ENCODE measurements at places on chromosomes 4 and X.
A peak's percentile ranks its signal among the peaks of the same experiment; 100 is the strongest.

GRCh38 chr4:83074086-83074704 lies 39.2 kb downstream of the COPS4 start:
- DNase-seq = peak; percentile 69

DNA sequence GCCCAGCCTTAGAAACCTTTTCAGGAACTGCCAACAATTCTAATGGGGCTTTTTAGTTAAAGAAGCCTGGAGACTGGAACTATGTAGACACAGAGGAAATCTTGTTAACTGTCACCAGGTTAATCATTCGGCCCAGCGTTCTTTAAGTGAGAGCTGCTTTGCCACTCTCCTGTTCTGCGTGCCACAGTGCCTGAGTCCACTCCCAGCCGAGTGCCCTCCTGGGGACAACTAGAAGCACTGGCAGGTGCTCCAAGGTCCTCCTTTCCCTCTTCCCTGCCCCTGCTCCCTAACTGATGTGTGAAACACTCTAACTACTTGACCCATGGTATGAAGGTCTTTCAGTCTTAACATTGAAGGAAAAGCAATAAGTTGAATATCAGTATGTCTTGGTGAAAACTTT lies 151.2 kb upstream of the TLL1 start:
- DNase-seq = no peak

GRCh38 chrX:11458170-11458569 lies 165.0 kb downstream of the AMELX start:
- no peak for DNase-seq

DNA sequence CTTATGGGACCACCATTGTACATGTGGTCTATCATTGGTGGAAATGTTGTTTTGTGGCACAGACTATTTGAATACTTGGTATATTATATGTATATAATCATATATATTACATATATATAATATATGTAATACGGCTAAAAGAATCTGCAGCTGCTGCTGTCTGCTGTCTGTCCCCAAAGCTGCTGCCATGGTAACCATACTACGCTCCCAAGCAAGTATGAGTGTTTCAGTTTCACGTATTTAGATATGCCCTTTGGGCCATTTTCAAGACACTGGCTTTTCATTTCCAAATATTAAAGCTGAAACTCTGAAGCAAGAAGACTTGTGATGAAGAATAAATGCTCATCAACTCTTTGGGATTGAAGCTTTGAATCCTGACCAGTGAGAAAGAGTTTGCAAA lies 42.0 kb upstream of the ARSJ start:
- DNase-seq = no peak

DNA sequence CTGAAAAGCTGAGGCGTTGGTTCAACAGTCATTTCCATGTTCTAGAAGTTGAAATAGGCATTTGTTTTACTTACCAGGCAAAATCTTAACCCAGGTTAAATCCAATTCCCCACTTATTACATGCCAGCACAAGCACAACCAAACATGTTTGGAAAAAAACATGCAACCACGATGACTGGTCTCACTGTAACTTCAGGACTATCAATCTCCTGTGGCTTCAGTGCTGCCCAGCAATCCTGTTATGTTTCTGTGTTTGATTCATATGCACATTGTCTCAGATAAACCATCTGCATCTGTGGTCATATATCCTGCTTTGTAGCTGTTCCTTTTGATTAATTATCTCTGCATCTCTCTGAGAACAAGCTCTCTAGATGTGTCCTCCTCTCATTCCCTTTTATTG lies 28.3 kb downstream of the PRDM8 start:
- DNase-seq = no peak

- DNase-seq = no peak
Observed at GRCh38 chrX:46561824-46562657, 11.5 kb upstream of the CHST7 start.

DNA sequence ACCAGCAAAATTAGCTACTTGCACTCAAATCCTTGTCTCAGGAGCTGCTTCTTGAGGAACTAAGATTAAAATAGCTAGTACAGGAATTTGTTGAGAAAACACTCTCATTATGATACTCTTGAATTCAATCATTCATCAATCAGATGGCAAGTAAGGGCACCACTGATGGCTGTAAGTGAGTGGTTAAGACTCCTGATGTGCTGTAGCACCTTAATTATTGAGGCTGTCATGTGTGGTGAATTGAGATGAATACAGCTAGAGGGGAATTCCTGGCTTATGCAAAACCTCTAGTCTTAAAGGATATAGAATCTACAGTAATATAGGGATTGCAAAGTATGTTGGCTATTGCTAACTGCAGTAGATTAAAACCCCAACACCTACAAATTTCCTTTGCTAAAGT lies 509.1 kb downstream of the IQCM start:
- DNase-seq = no peak

DNA sequence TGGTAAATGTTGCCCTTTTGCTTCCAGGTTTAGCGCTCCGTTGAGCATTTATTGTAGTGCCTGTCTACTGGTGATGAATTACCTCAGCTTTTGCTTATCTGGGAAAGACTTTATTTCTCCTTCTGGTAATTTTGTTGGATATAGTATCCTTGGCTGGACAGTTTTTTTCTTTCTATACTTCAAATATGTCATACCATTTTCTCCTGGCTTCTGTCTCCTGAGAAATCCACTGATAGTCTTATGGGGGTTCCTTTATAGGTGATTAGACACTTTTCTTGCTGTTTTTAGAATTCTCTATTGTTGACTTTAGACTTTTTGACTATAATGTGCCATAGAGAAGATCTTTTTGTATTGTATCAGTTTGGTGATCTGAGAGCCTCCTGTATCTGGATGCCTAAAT lies 73.5 kb downstream of the ARFIP1 start:
- DNase-seq = no peak

DNA sequence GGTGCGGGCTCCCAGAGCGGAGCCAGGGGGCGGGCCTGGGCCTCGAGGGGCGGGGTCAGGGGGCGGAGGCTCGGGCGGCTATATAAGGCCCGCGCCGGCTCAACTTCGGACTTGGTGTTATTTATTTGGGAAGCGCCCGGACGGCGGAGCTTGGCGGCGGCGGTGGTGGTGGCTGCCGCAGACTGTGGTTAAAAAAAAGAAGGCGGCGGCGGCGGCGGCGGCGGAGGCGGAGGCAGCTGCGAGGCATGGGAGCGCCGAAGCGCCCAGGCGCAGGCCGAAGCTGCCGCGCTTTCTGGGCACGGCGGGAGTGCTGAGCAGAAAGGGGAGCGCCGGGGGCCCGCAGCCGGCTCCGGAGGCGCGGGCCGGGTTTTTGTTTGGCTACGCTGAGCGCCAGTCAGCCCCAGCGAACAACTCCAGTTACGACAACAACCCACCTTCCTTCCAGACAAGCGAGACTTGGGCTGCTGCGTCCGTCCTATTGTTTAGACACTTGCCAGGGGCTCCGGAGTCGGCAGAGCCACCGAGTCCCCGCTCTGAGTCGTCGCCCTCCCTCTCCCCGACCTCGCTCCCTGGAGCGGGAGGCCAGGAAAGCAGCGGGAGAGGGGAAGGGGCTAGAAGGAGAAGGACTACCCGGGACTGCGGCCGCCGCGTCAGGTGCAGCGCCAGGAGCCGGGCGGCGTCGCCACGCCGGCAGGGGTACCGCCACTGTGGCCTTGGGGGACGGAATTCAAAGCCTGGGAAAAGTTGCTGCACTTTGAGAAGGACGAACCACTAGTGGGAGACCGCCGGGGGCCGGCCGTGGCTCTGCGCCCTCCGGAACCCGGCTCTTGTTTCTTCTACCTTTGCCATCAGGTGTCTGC lies at the start of gene SLIT2:
Gene SLIT2 (plus strand): TSS at position 110 of the 860 bp plus-strand sequence. CDS start 1,911 bp downstream, outside the sequence.
- DNase-seq = no peak

DNA sequence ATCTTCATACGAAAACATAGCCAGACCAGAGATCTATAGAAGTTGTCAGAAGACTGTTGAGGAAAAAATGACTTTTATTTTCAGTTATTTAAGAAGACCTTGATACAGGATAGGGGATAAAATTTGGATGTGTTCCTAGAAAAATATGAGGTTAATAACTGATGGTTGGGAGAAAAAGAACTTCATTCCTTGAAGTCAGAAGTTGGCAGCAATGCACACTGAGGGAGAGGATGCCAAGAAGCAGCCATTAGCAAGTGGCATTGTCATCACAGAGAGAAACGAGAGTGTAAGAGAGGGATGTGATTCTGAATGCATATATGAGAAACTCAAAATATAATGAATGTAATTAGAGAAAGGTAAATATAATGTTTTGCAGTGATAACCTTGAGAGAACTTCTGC lies 382.1 kb upstream of the EPHA5 start:
- no peak for DNase-seq

- no peak for DNase-seq
Observed at GRCh38 chr4:21858971-21859370, 89.6 kb downstream of the KCNIP4 start.

GRCh38 chr4:159110961-159111360 lies 8.1 kb downstream of the RAPGEF2 start:
- no peak for DNase-seq

GRCh38 chrX:137187540-137187939 lies 153.7 kb upstream of the GPR101 start:
- no peak for DNase-seq

DNA sequence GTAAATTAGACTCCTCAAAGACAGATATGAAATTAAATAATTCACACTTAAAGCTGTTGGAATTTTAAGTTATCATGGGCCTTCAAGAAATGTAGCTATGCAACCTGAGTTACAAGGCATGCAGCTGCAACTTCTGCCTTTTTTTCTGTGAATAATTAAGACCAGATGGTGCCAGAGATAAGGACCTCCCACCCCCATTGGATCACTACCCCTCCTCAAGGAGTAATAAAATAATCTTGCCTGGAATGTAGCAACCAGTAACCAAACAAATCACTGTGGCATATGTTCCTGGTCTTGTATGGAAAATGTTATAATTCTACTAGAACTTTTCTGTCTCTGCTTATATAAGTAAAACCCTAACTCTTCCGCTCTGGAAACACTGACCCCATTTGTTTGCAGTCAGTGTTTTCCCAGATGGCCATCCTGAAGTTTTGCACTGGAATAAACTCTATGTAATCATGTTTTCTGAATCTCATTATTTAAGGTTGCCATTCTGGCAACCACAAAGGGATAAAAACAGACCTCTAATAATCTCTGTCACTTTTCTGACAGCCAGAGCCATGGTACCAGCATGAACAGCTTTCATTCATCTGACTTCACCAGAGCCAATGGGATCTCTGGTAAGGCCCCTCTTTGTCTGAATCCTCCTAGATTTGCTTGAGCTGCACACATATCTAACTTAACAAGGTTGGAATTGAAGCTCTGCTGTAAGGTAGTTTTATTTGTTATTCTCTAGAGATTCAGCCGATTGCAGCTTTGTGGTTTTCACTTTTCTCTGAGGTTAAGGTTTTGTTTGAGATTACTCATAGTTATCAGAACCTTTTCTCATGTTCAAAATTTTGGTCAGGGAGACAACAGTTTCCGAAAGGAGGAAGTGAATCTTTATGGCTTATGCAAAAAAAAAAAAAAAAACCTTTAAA lies 274.6 kb downstream of the NAF1 start:
- no peak for DNase-seq

DNA sequence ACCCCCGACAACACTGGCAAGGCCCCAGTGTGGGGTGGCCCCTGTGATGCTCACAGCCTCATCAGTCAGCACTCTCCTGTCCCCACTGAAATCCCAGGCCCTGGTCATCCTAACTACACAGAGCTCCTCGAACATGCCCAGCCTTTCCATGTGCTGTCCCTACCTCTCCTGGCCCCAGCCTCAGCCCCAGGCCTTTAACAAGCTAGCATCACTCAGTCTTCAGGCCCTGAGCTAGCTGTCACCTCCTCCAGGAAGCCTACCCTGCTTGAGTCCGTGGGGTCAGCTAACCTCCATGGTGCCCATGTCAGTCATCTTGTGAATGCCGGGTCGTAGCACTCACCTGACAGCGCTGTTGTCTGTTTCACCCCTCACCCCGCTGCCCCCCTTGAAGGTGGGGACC lies 25.6 kb upstream of the C4orf50 start:
- no peak for DNase-seq

Data from CD4-positive, alpha-beta T cell treated with Interleukin-6 for 4 hours (primary cell).